ENCODE measurements at places on chromosomes 7 and 10. TPM values are rescaled to one million over a fixed set of nuclear protein-coding genes. Genes with fewer than 3 reads are reported as not detected.
A peak's percentile ranks its signal among the peaks of the same experiment; 100 is the strongest.

The GIMAP4 gene
- total RNA-seq: 97.8 TPM

GRCh38 chr7:27095050-27095896, 527 bp downstream of the HOXA1 start:
- peak; percentile 44 for DNase-seq

The IFRD1 gene
- total RNA-seq: 54.1 TPM

- DNase-seq: no peak
These were observed 20.0 kb downstream of the PDSS1 start for GRCh38 chr10:26717476-26717875.

DNA sequence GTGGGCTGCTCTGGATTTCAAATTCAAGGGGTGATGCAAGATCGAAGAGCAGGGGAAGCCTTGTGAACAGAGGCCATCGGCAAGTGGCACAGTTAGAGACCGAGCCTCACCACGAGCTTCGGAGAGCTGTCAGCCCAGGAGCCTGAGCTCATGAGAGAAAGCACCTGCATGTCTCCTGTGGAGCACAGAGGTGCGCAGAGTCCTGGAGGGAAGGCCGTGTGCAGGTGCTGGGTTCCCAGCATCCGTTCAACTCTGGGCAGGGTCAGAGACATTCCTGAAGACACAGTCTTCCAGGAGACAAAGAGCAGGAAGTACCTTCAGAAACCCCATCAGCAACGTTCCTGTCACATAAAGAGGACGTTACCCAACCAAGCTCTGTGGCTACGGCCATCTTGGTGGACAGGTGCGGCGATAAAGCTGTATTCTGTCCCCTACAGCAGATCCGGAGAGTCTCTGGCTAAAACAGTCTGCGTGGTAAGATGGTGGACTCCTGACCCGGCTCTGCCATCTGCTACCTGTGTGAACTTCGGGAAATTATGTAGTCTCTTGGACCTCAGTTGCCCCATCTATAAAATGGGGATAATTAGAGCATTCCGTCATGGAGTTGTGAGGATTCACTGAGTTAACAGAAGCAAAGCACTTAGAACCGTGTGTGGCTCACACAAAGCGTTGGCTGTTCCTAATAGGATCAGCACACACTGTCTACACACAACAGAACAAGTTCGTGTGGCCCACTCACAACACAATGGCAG, 40.6 kb downstream of the NOD1 start:
- no peak for DNase-seq

DNA sequence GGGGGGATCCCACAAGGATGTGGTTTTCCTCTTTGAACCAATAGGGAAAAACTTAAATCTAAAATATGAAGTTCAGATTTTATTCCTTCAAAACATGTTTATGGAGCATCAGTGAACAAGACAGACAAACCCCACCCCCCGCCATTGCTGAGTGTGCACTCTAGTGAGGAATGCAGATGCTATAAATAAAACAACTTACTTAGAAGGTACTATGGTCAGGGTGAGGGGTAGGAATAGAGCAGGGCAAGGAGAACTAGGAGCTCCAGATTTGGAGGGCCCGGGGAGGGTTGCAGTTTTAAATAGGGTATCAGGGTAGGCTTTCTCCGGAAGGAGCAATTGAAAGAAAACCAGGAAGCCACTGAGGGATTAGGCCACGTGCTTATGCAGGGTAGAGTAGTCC, 47.9 kb downstream of the CELF2 start:
- DNase-seq: no peak

The WDFY4 gene
- total RNA-seq: 0.90 TPM

- no peak for DNase-seq
These were observed 33.5 kb downstream of the PLCE1 start for GRCh38 chr10:94027197-94027596.

DNA sequence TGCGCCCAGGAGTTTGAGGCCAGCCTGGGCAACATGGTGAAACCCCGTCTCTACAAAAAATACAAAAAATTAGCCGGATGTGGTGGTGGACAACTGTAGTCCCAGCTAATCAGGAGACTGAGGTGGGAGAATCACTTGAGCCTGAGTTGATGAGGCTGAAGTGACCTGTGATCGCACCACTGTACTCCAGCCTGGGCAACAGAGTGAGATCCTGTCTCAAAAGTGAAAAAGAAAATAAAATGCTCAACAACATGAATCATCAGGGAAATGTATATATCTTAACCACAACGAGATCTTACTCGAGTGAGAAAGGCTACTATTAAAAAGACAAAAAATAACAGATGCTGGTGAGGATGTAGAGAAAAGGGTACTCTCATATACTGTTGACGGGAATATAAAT, 72.7 kb downstream of the JMJD1C start:
- DNase-seq: no peak

GRCh38 chr7:37445790-37446189, 2.9 kb downstream of the ELMO1 start:
- DNase-seq: no peak

All from activated CD8-positive, alpha-beta T cell treated with anti-CD3 and anti-CD28 coated beads for 36 hours (primary cell).